ENCODE measurements at places on chromosomes 1 and 21. TPM values are rescaled to one million over a fixed set of nuclear protein-coding genes. Genes with fewer than 3 reads are reported as not detected.
A peak's percentile ranks its signal among the peaks of the same experiment; 100 is the strongest.

Gene LINGO4
- total RNA-seq = 0.06 TPM

Gene DIO1
- not detected for total RNA-seq

Gene RPS6KA1
- total RNA-seq = 29.1 TPM

Gene TMEM51
- not detected for total RNA-seq

Gene CFHR3
- total RNA-seq = not detected

Gene TRABD2B
- not detected for total RNA-seq

Gene NUDC
- total RNA-seq = 44.6 TPM

Gene TNFAIP8L2
- 0.70 TPM for total RNA-seq

Gene CELA2A
- total RNA-seq = not detected

Gene C1orf116
- 0.25 TPM for total RNA-seq

Gene AGBL4
- 0.11 TPM for total RNA-seq

GRCh38 chr1:111795401-111795800, 39.7 kb downstream of the DDX20 start:
- H3K36me3 ChIP-seq = no peaks in the 10 kb centered on the region
- no peak for DNase-seq
- H3K4me1 ChIP-seq = no peaks in the 10 kb centered on the region
- H3K27ac ChIP-seq = no peak overlapping the region
- no peaks in the 10 kb centered on the region for H3K27me3 ChIP-seq

GRCh38 chr1:25902462-25902861, 3.8 kb downstream of the STMN1 start:
- no peaks in the 10 kb centered on the region for H3K27me3 ChIP-seq
- DNase-seq = no peak
- no peak overlapping the region for H3K4me3 ChIP-seq
- peaks cover 13% of the 10 kb centered on the region for H3K36me3 ChIP-seq

DNA sequence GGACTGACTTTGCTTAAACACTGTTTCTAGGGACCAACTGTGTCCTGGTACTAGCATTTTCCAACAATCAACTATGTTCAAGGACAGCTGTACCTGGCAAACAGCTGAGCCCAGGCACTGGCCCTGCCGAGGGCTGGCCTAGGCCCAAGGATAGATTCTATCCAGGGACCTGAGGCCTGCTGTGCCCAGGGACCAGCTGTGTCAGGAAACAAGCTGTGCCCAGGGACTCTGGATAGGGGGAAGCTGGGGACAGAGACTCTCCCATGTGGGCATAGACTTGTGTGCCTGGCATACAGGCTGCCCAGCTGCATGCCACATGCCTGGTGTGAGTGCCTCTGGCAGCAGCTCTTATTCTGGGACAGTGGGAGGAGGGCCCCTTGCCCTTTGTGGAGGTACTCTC, 38.1 kb upstream of the POU3F1 start:
- no peak overlapping the region for H3K4me3 ChIP-seq
- H3K36me3 ChIP-seq = no peaks in the 10 kb centered on the region
- H3K27me3 ChIP-seq = peaks cover 2% of the 10 kb centered on the region
- no peak overlapping the region for H3K27ac ChIP-seq
- no peak for DNase-seq
- no peaks in the 10 kb centered on the region for H3K4me1 ChIP-seq

DNA sequence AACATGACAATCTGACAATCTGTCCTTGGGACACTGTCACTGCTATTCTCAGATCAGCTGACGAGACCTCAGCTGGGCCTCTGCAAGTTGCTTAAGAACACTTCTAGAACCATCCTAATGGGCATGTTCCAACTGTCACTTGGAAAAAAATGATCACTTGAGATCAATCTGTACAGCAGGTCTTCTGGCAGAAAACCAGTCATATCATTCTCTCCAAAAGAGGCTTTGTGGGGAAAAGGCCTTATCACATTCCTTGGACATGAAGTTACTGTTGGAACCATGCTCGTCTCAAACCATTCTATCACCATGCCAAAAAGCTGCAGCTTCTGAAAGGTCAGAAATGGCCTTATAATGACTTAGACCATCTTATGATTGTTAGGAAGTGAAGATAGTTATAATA, 744.2 kb downstream of the USP25 start:
- no peak for DNase-seq
- no peak overlapping the region for H3K27ac ChIP-seq
- H3K4me3 ChIP-seq = no peak overlapping the region
- no peaks in the 10 kb centered on the region for H3K36me3 ChIP-seq

- no peak overlapping the region for H3K4me3 ChIP-seq
- peaks cover 3% of the 10 kb centered on the region for H3K4me1 ChIP-seq
- peaks cover 6% of the 10 kb centered on the region for H3K36me3 ChIP-seq
- no peak overlapping the region for H3K27ac ChIP-seq
- no peaks in the 10 kb centered on the region for H3K27me3 ChIP-seq
- no peak for DNase-seq
Measured at GRCh38 chr1:198258491-198258890, 101.7 kb downstream of the NEK7 start.

DNA sequence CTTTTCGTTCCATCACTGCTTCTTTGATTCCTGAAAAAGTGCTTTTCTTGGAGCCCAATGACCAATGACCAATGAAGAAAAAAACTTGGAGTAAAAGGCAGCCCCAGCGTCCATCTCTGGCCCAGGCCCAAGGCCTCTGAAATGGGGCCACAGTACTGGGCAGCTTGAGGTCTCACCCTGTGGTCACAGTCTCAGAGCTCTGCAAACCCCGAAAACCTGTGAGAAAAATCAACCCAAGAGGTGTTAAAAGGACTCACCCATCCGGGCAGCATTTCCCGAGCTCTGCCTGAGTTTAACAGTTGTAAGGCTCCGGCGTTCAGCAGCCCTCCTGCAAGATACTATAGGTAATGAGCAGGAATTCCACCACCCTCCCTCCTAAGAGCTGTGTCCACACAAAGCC, 2.1 kb upstream of the EFHD2 start:
- H3K4me1 ChIP-seq = peaks cover 48% of the 10 kb centered on the region
- peaks cover 2% of the 10 kb centered on the region for H3K36me3 ChIP-seq
- no peak for DNase-seq
- no peak overlapping the region for H3K4me3 ChIP-seq
- no peaks in the 10 kb centered on the region for H3K27me3 ChIP-seq
- H3K27ac ChIP-seq = no peak overlapping the region

DNA sequence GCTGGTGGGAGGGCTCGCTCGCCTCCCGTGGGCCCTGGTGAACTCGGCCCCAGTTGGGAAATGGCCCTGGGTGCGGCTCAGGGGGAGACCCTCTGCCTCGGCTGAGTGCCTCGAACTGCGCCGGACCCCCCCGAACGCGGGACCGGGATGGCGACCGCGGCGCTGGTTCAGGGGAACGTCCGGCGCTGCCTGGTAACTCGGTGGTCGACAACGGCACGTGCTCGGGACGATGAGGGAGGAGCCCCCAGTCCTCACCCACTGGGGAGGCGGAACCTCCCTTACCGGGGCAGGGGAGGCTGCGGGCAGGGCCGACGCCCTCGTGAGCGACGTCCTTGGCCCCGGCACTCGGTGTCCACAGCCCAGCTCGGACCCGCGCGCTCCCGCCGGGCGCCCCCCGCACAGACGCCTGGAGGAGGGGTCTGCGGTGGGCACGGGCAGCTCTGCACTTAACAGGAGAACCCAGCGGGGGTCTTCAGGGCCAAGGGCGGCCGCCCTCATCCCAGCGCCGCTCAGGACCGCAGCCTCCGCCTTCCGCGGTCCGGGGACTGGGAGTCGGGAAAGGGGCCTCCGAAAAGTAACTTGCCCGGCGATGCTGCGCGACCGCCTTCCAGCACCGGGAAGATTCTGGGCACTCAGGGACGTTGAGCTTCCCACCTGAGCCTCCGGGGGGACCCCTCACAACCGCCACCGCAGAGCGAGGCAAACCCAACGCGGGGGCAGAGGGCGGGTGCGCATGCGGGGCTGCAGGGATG, 1.7 kb downstream of the HES4 start:
- peaks cover 44% of the 10 kb centered on the region for H3K4me1 ChIP-seq
- H3K4me3 ChIP-seq = no peak overlapping the region
- H3K27ac ChIP-seq = no peak overlapping the region
- peaks cover 37% of the 10 kb centered on the region for H3K27me3 ChIP-seq
- no peak for DNase-seq

DNA sequence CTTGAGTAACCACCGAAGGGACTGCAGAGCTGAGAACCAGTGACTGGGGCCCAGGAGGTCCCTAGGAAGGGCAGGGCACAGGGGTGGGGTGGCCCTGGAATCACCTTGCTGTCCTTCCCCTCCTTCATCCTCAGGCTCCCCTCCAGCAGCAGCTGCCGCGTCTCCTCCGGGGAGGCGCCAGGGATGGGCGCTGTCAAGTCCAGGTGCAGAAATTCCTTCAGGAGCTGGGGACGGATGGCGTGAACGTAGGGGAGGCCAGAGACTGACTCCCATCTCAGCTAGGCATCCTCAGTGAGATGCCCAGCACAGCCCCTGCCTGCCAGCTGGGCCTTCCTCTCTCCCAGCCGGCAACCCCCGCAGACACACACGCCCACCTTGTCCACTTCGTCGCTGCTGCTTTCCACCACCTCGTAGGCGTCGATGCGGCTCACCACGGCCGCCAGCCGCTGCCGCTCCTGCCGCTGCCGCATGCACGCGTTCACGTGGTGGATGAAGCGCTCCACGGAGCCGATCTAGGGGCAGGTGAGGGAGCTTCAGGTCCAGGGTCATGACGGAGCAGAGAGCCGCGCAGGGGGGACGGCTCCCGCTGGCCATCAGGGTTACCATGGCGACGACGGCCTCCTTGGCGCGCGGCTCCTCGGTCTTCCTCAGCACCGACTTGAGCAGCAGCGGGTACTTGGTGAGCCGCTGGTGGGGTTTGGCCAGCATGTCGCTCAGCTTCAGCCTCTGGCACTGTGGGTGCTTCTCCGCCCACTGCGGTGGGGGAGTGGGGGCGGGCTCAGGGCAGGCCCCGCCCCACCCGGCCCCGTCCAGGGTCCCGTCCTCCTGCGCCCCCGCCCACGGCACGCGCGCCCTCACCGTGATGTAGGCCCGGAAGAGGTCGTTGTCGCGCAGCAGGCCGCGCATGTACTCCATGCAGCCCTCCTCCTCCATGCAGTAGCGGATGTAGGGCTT, 4.4 kb upstream of the TNFRSF25 start:
- no peaks in the 10 kb centered on the region for H3K27me3 ChIP-seq
- no peak overlapping the region for H3K4me3 ChIP-seq
- no peak for DNase-seq

GRCh38 chr1:62476525-62477219, 39.8 kb downstream of the USP1 start:
- no peaks in the 10 kb centered on the region for H3K36me3 ChIP-seq
- no peaks in the 10 kb centered on the region for H3K27me3 ChIP-seq
- no peaks in the 10 kb centered on the region for H3K4me1 ChIP-seq
- DNase-seq = no peak
- H3K4me3 ChIP-seq = no peak overlapping the region

DNA sequence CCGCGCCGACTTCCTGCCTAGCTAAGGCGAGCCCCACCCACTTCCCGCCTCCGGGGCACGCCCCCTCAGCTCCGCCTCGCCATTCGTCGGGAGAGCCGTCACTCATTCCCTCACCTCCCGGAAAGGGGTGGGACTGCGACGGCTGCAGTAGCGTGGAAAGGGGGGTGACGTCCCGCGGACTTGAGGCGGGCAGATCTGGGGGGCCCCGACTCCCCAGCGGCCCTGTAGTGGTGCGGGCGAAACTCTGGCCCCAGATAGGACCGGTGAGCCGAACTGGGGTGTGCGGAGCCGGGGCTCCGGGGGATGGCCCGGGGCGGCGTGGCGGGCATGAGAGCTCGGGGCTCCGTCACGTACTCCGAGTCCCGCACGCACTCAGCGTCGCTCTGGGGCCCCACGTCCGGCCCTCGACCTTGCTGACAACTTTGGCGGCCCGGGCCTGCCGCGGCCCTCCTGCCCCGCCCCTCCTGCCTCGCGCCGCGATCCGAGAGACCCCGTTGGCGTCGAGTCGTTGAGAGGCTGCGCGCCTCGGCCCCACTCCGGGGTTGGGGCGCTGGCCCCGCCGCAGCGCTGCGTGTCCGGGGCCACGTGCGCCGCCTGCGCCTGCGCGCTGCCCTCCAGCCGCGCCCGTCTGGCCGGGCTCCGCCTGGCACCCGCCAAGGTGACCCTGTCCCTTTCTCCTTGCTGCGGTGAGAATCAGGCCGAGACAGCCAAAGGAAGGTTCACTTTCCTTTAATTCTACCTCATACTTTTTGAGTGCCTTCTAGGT, 395 bp upstream of the ENO1 start:
- peak overlapping the region; percentile 97 for H3K27ac ChIP-seq
- H3K36me3 ChIP-seq = peaks cover 24% of the 10 kb centered on the region
- peaks cover 51% of the 10 kb centered on the region for H3K4me1 ChIP-seq
- peak overlapping the region; percentile 90 for H3K4me3 ChIP-seq
- DNase-seq = peak; percentile 99

- no peak overlapping the region for H3K4me3 ChIP-seq
- H3K36me3 ChIP-seq = no peaks in the 10 kb centered on the region
- H3K27me3 ChIP-seq = peaks cover 11% of the 10 kb centered on the region
- no peak overlapping the region for H3K27ac ChIP-seq
- H3K4me1 ChIP-seq = no peaks in the 10 kb centered on the region
- DNase-seq = no peak
Measured at GRCh38 chr1:170218257-170218650, 72.5 kb downstream of the NTMT2 start.

- H3K36me3 ChIP-seq = peaks cover 64% of the 10 kb centered on the region
- H3K27me3 ChIP-seq = no peaks in the 10 kb centered on the region
- H3K27ac ChIP-seq = no peak overlapping the region
- H3K4me3 ChIP-seq = no peak overlapping the region
- no peak for DNase-seq
Measured at GRCh38 chr1:19357299-19357986, 45.3 kb downstream of the SLC66A1 start.

GRCh38 chr1:33341190-33341589, 20.3 kb upstream of the A3GALT2 start:
- peaks cover 12% of the 10 kb centered on the region for H3K36me3 ChIP-seq
- H3K27ac ChIP-seq = no peak overlapping the region
- H3K4me3 ChIP-seq = no peak overlapping the region
- H3K27me3 ChIP-seq = no peaks in the 10 kb centered on the region
- H3K4me1 ChIP-seq = peaks cover 16% of the 10 kb centered on the region

DNA sequence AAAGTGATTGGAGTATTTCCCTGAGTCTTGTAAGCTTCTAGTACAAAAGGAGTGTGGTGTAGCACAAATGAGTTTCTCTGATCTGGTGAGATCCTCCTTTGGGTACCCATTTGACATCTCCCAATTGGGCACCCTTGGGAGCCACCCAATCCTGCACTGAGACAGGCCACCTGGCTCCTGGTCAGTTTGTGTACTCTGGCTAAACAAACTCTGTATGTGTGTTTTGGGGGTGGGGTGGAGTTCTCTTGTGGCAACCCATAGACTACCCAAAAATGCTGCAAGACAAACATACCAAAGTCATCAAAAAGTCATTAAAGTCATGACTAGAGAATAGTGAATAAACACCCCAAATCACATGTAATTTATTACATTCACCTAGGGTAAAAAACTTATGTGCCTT, 8.4 kb upstream of the HIVEP3 start:
- H3K27me3 ChIP-seq = no peaks in the 10 kb centered on the region
- H3K4me3 ChIP-seq = no peak overlapping the region
- DNase-seq = no peak
